CD4-positive, alpha-beta memory T cell (primary cell): ENCODE measurements at places on chromosomes 13 and 19.

DNA sequence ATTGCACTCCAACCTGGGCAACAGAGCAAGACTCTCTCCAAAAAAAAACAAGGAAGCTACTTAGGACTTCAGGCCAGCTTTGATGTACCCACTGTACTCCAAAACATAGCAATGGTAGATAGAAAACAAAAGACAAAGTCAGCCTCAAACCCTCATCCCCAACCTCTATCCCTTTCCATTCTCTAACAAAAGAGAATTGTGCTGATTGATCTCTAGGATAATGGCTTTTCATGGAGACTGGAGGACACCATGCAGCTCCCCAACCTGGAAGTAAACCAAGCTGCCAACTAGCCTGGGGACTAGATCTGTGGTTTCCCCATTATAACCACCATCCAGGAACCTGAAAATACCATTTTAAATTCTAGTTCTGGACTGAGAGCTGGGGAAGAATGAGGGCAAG is 4.3 kb upstream of the ZDHHC20 start:
- DNase-seq: no peak

DNA sequence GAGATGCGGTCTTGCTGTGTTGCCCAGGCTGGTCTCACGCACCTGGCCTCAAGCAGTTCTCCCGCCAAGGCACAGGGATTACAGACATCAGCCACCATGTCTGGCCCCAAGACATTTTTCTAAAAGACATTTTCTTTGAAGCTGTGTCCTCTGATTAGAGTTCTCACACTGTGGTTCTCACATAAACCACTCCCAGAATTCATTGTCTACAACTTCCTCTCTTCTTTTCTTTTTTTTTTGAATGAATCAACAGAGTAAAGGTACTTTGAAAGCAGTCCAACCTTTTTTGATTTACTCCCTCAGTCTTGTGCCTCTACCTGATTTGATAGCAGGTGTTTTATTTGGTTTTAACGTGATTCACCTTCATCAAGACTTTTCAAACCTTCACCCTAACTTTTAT is 14.3 kb upstream of the SHD start:
- DNase-seq: peak; percentile 18

DNA sequence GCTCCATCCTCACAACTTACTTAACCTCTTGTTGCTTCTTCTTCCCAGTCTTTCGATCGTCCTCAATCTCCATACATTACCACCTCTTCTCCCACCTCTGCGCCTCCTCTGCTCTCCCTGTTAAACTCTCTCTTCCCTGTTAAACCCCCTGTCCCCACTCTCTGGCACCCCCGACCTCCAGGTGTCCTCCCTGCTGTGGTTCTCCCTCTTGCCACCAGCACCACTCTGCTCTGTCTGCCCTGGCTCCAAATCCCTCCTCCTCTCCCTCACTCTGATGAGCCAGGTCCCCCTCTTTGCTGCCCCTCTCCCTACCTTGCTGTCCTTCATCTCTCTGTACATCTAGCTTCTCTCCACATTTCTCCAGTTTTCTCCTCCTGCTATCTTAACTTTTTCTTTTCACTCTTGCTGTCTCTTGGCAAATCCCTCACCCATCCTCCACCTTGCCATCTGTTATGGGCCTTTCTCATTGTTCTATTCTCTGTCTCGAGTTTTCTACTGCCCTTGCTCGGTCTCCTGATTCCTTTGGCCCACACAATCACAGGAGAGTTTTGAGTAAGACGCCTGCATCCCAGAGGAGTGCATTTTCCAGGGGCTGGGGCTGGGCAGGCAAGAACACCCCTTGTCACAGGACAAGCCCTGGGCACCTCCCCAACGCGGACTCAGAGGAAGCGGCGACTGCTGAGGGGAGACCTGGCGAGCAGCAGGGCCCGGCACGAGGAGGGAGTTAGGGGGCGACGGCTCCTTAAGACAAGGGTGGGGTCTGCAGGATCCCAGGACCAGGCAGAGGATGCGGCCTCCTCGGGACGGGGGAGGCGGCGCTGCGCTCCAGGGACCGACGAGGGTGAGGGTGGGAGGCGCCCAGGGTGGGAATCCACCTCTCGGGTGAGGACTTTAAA is 21.4 kb upstream of the ERVV-1 start:
- peak; percentile 41 for DNase-seq

DNA sequence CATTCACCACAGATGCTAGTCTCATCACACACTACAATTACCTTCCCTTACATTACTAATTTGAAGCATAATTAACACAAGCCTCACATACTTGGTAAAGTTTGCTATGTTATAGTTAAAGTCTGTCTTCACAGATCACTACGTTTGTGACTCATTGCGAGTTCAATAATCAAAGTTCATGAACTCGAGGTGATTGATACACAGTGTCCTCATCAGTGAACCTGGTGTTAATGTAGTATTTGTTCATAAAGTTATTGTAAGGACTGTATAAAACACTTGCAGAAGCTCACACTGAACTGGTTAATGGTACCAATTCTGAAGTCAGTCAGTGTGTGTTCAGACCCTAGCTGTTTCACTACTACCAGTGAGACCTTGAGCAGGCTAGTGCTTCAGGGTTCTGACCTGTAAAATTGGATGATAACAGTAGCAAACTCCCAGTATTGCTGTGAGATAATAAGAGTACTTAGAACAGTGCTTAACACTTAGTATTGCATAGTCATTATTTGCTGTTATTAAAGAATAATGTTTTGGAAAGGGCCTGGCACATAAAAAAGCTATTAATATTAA is 313.3 kb downstream of the LIG4 start:
- DNase-seq: no peak

GRCh38 chr13:104833221-104833620 is 1702.2 kb downstream of the EFNB2 start:
- DNase-seq: no peak

GRCh38 chr13:111566567-111566966 is 246.1 kb downstream of the TEX29 start:
- DNase-seq: no peak

DNA sequence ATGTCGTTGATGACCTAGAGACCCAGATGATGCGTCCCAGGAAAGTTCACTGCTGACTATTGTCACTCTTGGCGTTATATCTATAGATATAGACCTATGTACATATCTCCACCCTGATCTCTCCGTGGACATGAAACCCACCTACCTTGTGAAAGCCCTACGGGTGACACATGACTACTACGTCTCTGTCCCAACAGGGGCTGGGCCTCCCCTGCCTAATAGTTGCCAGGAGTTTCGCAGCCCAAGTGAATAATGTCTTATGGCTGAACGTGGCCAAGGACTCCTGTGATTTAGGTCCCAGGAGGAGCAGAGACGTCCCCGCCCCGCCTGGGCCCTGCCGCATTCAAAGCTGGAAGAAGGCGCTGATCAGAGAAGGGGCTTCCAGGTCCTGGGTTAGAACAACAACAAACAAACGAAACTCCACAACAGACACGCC is 4.9 kb upstream of the POU4F1 start:
- no peak for DNase-seq

GRCh38 chr13:41443969-41444368 is 13.4 kb upstream of the RGCC start:
- no peak for DNase-seq

DNA sequence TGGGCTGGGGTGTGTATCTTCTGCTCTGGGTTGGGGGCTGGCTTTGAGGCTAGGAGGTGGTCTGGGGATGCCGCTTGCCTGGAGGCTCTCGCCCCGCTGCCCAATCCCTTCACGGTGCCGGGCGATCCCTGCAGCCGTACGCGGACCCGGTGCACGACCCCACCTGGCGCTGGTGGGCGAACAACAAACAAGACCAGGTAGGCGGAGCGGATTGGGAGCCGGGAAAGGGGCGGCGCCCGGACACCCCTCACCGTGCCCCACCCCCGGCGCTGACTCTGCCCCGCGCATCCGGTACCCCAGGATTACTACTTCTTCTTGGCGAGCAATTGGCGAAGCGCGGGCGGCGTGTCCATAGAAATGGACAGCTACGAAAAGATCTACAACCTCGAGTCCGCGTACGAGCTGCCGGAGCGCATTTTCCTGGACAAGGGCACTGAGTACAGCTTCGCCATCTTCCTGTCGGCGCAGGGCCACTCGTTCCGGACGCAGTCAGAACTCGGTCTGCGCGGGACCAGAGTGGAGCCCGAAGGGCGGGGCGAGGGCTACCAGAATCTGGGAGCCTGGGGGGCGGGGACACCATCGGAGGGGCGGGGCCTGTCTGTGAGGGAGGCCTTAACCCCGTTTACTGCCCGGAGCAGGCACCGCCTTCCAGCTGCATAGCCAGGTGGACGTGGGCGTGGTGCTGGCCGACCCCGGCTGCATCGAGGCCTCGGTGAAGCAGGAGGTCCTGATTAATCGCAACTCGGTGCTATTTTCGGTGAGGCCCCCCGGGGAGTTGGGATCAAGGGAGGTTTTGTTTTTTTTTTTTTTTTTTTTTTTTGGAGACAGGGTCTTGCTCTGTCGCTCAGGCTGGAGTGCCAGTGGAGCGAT is 12.1 kb upstream of the PSMD8 start:
- DNase-seq: peak; percentile 46

DNA sequence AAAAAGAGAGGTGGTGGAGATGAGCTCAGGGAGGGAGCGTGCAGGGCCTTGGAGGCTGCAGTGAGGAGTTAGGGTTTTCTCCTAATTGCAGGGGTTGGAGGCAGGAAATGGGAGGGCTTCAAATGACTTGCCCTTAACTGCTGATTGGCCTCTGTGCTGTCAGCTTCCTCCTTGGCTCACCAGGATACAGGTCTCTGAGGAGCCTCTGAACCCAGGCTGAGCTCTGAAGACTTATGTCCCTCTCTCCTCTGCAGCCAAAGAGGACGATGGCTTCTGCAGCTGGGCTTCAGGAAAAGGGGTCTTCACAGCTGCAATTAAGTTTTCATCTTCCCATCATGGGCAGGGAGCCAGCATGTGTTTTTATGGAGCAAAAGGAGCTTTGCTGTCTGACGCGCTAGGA is 6.7 kb upstream of the RANBP3 start:
- no peak for DNase-seq
